Thyroid gland (tissue), 4 donors: ENCODE measurements at places on chromosomes 2 and 18. TPM values are rescaled to one million over a fixed set of nuclear protein-coding genes. Genes with fewer than 3 reads are reported as not detected.

DNA sequence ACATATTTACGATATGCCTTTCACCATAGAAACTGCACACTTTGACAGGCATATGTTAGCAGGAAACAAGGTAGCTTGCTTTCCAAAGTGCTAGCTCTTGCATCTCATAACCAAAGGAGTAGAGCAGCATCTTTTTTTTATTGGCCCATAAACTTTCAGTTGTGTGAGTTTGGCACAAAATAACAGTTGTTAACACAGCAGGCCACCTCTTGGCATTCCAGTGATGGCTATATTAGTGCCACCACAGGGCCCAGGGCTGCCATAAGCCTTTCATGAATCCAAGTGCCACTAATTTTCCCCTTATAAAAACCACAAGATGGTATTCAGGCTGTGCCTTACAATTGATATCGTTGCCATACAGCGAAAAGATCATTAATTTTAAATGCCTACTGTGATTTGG is 40.3 kb upstream of the KLF7 start:
- DNase-seq: no peak

GRCh38 chr2:11286323-11286722 is 58.1 kb downstream of the ROCK2 start:
- no peak for DNase-seq

GRCh38 chr2:155379494-155379893 is 681.0 kb downstream of the KCNJ3 start:
- DNase-seq: no peak

- DNase-seq: no peak
Observed at GRCh38 chr2:40401896-40402295, 50.0 kb downstream of the SLC8A1 start.

- peak; percentile 1 for DNase-seq
Observed at GRCh38 chr2:71603851-71604725, 150.7 kb downstream of the DYSF start.

DNA sequence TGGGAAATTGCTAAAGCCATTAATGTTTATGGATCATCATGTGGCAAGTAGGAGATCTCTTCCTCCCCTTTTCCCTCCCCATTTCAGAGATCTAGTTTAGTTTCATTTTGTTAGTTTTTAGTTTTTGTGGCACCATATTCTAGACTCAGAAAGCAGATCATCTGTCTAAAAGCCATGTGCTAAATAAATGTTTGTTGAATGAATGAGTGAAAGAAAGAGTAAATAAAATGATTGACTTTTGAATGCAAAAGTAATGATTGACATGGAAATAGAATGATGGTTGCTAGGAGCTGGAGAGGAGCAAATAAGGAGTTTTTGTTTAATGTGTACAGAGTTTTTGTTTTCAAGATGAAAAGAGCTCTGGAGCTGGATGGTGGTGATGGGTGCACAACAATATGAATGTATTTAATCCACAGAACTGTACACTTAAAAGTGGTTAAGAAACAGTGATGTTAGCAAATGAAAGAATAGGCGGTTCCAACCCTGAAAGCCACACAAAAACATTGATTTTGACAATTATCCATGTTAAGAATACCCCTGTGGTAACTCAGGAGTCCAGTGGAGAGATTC is 23.6 kb downstream of the TMEM178A start:
- no peak for DNase-seq

- DNase-seq: no peak
Observed at GRCh38 chr2:172259827-172260226, 157.1 kb upstream of the DLX2 start.

GRCh38 chr18:48155856-48156255 is 225.4 kb upstream of the SMAD2 start:
- no peak for DNase-seq

DNA sequence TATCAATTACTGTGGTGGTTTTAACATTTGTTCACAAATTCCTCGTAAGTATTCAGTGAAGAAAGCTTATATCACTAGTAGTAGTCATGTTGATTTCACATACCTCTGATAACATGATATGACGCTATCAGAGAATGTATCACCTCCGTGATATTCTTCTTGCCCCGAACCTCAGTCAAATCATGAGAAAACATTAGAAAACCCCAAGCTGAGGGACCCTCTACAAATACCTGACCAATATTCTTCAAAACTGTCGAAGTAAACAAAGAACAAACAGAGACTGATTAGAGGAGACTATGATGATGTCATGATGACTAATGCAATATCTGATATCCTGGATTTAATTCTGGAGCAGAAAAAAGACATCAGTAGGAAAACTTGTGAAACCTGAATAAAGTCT is 85.6 kb upstream of the SPOPL start:
- DNase-seq: no peak

- no peak for DNase-seq
Observed at GRCh38 chr18:44458777-44459176, 221.9 kb upstream of the SETBP1 start.

DNA sequence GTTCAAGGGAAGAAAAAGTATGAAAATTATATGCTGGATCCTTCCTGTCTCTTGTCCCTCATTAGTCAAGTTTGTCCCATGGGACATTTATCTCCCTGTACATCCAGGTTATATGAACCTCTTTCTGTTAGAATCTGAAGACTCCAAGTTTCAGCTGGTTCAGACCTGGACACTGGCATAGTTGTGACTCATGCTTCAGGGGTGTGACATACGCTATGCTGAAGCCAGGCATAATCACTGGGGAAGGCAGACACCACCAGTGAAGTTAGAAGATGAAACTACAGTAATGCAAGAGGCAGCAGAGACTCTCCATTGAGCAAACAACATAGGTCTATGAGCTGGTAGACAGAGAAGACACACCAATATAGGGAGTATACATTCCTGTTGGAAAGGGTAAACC is 269.7 kb upstream of the SLC8A1 start:
- no peak for DNase-seq

DNA sequence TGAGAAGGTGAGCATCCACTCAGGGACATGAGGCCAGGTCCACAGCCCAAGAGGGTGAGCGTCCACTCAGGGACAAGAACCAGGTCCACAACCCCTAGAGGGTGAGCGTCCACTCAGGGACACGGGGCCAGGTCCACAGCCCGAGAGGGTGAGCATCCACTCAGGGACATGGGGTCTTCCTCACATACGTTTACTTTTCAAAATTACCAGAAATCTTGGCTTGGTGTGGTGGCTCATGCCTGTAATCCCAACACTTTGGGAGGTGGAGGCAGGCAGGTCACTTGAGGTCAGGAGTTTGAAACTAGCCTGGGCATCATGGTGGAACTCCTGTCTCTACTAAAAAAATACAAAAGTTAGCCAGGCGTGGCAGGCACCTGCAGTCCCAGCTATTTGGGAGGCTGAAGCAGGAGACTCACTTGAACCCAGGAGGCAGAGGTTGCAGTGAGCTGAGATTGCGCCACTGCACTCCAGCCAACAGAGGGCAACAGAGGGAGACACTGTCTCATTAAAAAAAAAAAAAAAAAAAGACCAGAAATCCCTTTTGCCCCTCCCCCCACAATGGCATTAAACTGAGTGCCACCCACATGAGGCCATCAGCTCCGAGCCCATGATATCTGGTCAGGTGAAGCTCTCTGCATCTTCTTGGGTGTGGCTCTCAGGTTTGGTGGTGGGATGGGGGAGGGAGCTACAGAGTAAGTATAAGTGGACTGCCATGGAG is 9.0 kb upstream of the MBP start:
- DNase-seq: no peak

- no peak for DNase-seq
Observed at GRCh38 chr18:36499938-36500337, 202.4 kb downstream of the FHOD3 start.

DNA sequence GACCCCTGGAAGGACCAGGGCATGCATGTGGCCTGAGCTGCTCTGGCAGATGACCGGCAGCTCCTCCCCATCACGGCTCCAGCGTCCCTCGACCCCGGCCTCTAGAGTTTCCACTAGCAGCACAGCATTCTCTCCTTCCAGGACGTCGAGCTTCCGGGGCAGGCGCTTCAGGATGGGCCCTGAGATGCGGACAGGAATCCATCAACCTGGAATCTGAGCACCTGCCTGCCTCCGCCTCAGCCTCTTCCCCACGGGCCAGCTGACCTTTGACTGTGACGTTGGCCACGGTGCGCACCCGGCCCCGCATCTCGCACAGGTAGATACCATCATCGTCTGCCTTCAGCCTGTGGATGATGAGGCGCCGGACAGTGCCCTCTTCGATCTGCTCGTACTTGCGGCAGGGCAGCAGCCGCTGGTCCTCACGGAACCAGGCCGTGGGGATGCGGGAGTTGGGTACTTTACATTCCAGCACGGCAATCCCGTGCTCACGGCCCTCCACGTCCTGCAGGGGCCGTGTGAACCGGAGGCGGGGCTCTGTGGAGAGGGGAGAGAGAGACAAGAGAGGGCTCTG is 3.5 kb downstream of the OBSL1 start:
- no peak for DNase-seq

GRCh38 chr2:134354611-134355010 is 100.7 kb downstream of the MGAT5 start:
- no peak for DNase-seq

GRCh38 chr2:240292619-240293525 is 142.6 kb upstream of the GPC1 start:
- no peak for DNase-seq

DNA sequence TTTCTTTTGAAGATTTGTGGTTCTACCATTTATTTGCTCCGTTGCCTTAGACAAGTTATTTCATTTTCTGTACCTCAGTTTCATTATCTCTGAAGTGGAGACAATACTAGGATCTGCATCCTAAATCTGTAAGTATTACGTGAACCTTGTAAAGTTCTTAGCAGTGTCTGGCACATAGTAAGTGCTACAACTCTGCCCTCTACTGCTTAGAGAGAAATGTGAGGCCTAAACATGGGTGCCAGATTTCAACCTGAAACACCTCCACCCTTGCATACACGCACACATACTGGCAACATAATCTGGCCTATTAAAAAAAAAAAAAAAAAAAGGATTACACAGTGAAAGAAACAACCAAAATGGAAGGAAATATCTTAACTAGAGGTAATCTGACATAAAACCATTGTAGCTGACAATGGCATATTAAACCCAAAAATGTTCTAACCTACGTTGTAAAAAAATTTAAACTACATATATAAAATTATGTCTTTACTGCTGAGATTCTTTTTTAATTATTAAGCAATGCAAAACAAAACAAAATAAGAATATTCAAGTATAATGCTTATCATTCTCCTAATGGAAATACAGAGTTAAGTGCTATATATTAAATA is 132.6 kb downstream of the MAP2 start:
- DNase-seq: no peak

DNA sequence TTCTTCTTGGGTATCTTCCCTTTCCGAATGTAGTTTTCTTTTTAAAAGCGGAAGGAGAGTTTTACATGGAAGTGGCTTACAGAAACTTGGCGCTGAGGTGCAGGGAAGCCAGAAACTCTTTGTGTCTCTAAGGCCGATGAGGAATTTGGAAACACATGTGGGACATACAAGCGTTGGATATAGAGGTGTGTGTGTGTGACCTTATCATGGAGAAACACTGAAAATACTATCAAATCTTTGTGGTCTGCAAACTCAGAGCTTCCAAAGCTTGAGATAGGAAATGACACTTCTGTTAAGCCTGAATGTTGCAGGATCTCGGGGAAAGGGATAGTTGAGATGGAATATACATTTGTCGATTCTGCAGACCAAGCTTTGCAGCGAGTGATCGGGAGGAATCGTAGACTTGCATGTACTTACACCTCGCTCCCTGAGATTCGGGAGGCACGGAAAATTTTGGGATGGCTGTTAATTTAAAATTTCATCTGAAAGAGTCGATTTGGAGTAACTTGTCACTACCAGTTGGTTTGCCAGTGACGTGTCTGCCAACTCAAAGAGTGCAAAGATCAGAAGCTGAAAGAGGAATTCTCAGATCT is 1.0 kb downstream of the NAB1 start:
- peak; percentile 12 for DNase-seq

GRCh38 chr2:64502860-64503259 is 21.3 kb upstream of the AFTPH start:
- DNase-seq: no peak

DNA sequence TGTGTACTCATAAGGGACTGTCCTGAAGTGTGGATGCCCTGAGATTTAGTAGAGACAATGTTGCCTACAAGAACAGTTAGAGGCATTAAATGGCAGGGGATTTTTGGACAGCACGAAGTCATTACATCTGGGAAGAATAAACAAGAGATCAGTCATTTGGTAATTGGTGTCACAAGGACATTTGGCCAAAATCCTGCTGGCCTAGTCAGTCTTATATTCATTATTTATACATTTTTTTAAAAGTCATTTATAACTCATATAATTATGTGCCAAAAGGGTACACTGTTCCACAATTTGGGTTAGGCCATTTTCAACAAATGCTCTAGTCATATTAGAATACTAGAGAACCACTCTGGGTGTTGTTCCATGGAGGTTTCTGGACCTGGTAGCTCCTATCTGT is 104.7 kb downstream of the LRATD1 start:
- DNase-seq: no peak

GRCh38 chr18:22165603-22166068 is 3.8 kb upstream of the GATA6 start:
- DNase-seq: no peak

GRCh38 chr18:70322928-70323327 is 34.1 kb downstream of the SOCS6 start:
- DNase-seq: peak; percentile 58

NR4A2 gene
- 4.2 TPM for total RNA-seq

KYNU gene
- 7.8 TPM for total RNA-seq

SPR gene
- total RNA-seq: 39.6 TPM

IL18R1 gene
- total RNA-seq: 2.2 TPM

CIB4 gene
- total RNA-seq: 0.45 TPM
